Ovary (tissue), 10 donors: ENCODE measurements at places on chromosomes 16 and 17. TPM values are rescaled to one million over a fixed set of nuclear protein-coding genes. Genes with fewer than 3 reads are reported as not detected.

Gene SOST
- not detected for total RNA-seq

Gene NLRC5
- total RNA-seq = 6.0 TPM

Gene HLF
- 106 TPM for total RNA-seq

Gene KRT26
- not detected for total RNA-seq

Gene MEOX1
- total RNA-seq = not detected

Gene CRHR1
- 0.32 TPM for total RNA-seq

Gene MPP3
- total RNA-seq = 7.0 TPM

Gene SGCA
- 3.4 TPM for total RNA-seq

Gene CD68
- 15.4 TPM for total RNA-seq

Gene NAGS
- 1.5 TPM for total RNA-seq

Gene CETP
- total RNA-seq = 0.20 TPM
